ENCODE measurements at places on chromosomes 2 and 18.

DNA sequence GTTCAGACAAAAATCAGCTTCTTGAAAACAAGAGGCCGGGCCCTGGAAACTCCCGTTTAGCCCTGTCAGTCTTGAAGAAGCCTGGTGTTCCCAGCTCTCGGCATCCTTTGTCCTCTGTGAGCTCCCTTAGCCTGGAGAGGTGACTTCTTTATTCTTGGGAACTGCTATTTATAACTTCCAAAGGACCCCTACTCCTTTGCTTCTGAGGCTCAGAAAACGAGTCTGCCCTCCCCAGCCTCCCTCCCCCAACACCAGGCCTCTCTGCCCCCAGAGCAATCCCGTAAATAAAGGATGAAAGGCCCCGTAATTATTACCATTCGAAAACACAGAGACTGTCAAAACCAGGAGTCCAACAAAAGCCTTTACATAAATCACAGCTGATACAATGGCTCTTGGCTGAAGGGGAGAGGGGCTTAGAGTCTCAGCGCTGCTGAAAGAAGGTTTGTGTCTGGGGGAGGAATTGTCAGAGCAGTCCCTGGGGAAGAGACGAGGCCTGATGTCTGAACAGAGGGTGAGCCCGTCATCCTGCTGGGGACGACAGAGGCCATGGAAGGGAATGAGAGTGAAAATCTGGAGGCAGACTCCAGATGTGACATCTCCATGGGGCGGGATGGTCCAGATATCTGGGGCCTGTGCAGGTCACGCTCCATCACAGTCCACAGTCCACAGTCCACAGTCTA lies 283.0 kb downstream of the MYCN start:
- no peak for DNase-seq

DNA sequence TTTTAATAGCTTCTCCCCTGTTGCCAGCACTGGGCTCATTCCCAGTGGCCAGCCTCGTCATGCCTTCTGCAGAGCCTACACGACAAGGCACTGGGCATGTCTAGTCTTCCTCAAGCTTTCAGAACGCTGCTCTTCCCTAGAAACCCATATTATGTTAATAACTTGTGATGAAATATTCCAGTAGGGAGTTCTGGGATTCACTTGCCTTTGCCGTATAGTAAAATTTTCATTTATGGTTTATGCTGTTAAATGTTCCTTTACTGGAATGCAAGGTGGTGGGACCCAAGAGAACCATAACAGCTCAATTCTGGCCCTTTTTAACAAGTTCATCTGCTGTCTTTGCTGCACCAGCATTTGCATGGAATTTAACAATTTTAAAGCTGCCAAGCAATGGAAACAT lies 45.5 kb upstream of the SLC14A1 start:
- DNase-seq = no peak

- DNase-seq = no peak
These were observed 187.1 kb downstream of the EXOC6B start for GRCh38 chr2:72638600-72639211.

GRCh38 chr2:12183032-12183645 lies 436.7 kb downstream of the LPIN1 start:
- DNase-seq = no peak

- DNase-seq = no peak
These were observed 10.2 kb downstream of the NFATC1 start for GRCh38 chr18:79405781-79406575.

- no peak for DNase-seq
These were observed 24.4 kb downstream of the CAPG start for GRCh38 chr2:85385746-85386145.

GRCh38 chr2:64795024-64795592 lies 141.4 kb upstream of the SERTAD2 start:
- DNase-seq = no peak

DNA sequence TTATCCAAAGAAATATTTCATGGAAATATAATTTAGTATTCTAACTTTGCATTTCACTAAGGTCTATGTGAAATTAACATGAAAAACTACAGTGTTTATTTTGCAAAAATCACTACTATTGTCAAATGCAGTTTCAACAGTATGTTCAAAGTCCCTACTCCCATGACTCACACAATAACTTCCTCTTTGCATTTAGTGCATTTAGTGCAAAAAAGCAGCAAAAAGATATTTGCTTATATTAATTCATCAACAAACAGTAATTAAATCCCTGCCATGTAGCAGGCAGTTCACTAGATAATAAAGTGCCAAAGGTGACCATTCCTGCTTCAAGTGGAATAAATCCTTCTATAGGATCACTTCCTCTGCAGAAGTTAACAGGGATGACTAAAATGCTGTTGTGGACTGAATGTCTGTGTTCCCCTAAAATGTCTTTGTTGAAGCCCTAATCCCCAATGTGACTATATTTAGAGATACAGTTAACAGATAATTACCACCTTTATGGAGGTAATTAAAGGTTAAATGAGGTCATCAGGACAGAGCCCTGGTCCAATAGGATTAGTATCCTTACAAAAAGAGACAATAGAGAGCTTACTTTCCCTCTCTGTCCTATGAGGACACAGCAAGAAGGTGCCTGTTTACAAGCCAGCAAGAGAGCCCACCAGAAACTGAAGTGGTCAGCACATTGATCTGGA lies 61.7 kb downstream of the STK39 start:
- no peak for DNase-seq

GRCh38 chr2:191189112-191189635 lies 38.4 kb upstream of the STAT4 start:
- DNase-seq = no peak

GRCh38 chr18:25898965-25899364 lies 191.4 kb downstream of the SS18 start:
- no peak for DNase-seq

DNA sequence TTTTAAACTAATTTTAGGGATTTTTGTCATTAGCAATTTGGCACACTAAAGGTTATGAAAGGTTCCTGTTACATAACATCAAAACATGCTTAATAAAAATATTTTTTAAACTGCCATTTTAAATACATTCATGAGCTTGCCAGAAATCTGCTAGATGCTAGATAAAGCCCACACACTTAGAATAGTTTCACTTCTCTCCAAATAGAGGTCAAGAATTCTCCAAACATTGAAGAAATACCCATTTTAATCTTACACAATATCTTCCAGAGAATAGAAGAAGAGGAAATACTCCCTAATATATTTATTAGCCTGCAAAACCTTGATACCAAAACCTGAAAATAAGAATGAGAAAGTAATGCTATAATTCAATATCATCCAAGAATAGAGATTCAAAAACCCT lies 247.5 kb downstream of the PTH2R start:
- no peak for DNase-seq

DNA sequence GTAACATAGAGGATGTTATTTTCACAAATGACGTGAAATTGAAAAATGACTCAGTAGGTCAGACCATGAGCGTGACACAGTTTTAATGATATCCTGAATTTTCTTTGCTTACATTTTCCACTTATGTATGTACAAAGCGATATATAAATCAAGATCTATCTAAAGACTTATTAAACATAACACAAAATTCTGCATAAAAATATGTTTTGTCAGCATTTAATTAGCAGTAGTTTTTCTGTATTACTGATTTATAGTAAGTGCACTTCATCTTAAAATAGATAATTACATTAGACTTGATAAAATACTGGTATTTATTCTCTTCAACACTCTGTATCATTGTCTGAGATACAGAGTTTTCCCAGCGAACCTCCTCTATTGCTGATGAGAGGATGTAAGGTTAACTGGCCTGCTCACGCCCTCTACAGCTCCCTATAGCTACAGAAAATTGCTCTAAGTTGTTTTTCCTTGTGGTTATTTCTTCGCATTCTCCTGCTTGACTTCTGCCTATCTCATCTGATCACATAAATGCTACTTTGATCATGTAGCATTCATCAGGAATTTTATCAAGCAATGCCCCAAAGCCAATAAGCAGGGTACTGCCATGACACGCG lies 548.8 kb upstream of the REG3G start:
- no peak for DNase-seq
